ENCODE measurements at places on chromosomes 16 and 17. TPM values are rescaled to one million over a fixed set of nuclear protein-coding genes. Genes with fewer than 3 reads are reported as not detected.

DNA sequence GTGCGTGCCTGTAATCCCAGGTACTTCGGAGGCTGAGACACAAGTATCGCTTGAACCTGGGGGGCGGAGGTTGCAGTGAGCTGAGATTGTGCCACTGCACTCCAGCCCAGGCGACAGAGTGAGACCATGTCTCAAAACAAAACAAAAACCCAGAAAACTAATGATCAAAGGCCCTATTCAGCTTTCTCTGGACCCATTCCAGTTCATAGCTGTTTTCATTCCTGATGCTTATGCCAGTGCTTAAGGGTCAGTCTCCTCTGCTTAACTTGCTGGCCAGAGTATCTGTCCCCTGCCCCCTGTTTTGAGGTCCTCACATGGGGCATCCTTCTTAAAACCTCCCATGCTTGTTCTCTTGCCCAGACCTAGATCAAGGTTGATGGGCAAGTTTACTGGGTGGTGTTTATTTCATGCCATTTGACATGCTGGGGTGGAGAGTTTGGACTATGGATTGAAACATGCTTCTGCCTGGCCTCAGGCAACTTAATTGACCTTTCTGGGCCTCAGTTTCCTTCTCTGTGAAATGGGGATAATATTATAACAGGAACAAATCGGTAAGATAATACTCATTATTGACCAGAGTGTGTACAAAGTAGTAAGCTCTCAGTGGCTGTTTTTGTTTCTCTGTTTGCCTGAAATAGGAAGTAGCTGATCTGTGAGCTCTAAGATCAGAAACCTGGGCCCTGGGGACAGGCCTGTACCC is 369.8 kb downstream of the CPPED1 start:
- no peak for DNase-seq
- no peaks in the 10 kb centered on the region for H3K36me3 ChIP-seq
- no peaks in the 10 kb centered on the region for H3K27me3 ChIP-seq
- no peak overlapping the region for H3K4me3 ChIP-seq

- H3K4me1 ChIP-seq = no peaks in the 10 kb centered on the region
- DNase-seq = no peak
- H3K27ac ChIP-seq = no peak overlapping the region
- H3K4me3 ChIP-seq = no peak overlapping the region
- no peaks in the 10 kb centered on the region for H3K36me3 ChIP-seq
These were observed 21.9 kb downstream of the ATP2C2 start for GRCh38 chr16:84390131-84390785.

GRCh38 chr16:73764321-73764720 is 532.3 kb upstream of the PSMD7 start:
- no peaks in the 10 kb centered on the region for H3K27me3 ChIP-seq
- no peak for DNase-seq
- H3K4me3 ChIP-seq = no peak overlapping the region
- H3K36me3 ChIP-seq = no peaks in the 10 kb centered on the region

GRCh38 chr17:63841350-63842172 is 924 bp downstream of the SMARCD2 start:
- H3K36me3 ChIP-seq = peaks cover 1% of the 10 kb centered on the region
- peak overlapping the region; percentile 83 for H3K4me3 ChIP-seq
- H3K27ac ChIP-seq = peak overlapping the region; percentile 75
- no peaks in the 10 kb centered on the region for H3K27me3 ChIP-seq
- H3K4me1 ChIP-seq = peaks cover 20% of the 10 kb centered on the region

Gene ITGB4
- 0.58 TPM for polyA plus RNA-seq

- no peak for DNase-seq
- H3K4me1 ChIP-seq = peaks cover 37% of the 10 kb centered on the region
- H3K4me3 ChIP-seq = no peak overlapping the region
- peaks cover 23% of the 10 kb centered on the region for H3K36me3 ChIP-seq
- H3K27me3 ChIP-seq = no peaks in the 10 kb centered on the region
- H3K27ac ChIP-seq = no peak overlapping the region
These were observed 1.4 kb downstream of the RAB26 start for GRCh38 chr16:2149630-2150417.

DNA sequence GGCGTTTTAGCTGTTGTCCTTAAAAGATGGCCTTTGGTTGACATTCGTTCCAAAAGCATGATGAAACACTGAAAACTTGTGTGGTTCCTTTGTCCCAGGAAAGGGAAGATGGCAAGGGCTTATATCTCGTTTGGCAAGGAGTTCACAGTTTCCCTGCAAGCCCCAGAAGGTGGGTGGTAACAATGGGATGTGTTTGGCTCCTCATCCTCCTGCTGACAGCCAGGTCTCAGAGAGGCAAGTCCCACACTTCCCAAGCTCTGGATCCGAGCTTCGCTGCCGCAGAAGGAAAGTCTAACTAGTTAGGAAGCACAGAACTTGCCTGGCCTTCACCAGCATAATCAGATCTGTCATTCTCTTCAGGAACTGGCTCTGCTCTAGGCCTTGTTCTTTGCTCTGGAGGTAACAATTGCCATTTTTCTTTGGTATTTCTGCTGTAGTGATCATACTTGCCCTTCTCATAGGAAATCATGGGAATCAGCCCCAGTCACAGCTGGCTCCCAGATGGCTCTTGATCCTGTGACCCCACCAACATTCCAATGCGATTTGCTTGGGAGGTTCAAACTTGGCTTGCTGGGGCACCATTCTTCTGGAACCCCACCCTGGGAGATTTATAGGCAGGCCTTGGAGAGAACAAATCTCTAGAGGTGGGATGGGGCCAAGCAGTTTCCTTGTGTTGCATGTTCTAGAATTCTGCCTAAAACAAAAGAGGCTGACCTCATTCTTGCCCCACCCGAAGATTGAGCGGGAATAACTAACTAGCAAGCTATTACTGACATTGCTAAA is 17.9 kb downstream of the KPNA2 start:
- DNase-seq = peak; percentile 91
- H3K36me3 ChIP-seq = no peaks in the 10 kb centered on the region
- peak overlapping the region; percentile 76 for H3K27ac ChIP-seq
- H3K4me3 ChIP-seq = no peak overlapping the region
- peaks cover 10% of the 10 kb centered on the region for H3K4me1 ChIP-seq
- H3K27me3 ChIP-seq = no peaks in the 10 kb centered on the region

DNA sequence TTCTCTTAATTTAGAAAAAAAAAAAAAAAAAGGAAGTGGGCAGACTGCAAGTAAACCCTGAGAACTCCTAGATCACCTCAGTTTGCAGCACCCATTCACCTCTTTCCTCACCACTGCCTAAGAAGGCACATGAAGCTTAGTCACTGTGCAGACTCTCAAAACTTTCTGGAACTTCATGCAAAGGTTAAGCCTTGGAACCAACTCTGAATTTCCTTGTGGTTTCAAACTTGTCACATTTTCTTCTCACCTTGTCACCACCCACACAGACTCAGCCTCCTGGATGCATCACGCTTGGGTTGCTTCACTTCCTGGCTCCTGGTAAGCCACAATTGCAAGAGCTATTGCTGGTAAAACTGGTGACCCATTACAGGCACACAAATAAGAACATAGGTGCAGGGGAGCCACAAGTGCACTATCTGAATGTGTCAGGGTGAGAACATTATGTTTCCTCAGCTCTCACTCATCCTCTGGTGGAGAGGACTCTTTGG is 15.0 kb upstream of the CPD start:
- H3K36me3 ChIP-seq = no peaks in the 10 kb centered on the region
- no peaks in the 10 kb centered on the region for H3K27me3 ChIP-seq
- peaks cover 6% of the 10 kb centered on the region for H3K4me1 ChIP-seq
- no peak overlapping the region for H3K4me3 ChIP-seq

Gene ARL4D
- polyA plus RNA-seq = 12.5 TPM
